H1 (cell line): ENCODE measurements at places on chromosomes 11 and 22.

DNA sequence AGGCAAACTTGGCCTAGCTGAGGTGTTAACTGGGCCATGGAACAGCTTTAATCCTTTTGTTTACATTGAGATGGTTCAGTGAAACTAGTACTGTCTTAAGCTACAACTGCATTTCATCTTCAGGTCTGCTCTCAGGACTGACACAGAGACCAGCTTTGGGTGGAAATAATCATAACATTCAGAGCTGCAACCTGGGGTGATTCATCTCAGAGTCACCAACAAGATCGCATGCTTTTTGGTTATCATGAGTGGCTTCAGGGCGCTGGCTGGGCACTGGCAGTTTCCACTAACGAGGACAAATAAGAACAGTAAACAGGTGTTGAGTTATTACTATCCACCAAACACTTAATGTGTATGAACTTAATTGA lies 60.9 kb upstream of the PAX6 start:
- no peak for DNase-seq

GRCh38 chr11:76698321-76699043 lies 27.9 kb upstream of the LRRC32 start:
- DNase-seq, result peak; percentile 79

DNA sequence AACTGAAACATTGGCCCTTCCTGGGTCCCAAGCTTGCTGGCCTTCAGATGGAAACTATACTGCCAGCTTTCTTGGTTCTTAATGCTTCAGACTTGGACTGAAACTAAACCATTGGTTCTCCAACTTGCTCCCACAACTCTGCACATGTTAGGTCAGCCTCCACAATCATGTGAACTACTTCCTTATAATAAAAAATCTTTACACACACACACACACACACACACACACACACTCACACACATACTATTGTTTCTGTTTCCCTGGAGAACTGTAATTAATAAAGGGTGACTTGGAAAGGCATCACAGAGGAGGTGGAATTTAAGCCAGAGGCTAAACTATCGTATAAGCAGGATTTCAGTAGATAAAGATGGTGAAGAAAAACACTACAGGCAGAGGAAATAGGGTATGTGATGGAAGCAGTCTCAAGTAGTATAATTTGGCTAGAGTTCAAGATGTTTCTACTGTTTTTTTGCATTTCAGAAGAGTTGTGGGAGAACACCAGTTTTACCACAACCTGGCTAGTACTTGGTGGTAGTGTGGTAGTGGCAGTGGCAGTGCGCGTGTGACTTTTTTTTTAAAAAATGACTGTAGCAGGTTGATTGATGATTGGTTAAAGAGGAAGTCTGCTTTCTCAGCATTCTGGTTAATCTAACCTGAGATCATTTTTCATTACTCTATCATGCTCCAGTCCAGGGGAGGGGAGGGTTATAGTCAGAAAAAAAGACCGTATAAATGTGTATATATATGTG lies 70.1 kb downstream of the PDE3B start:
- DNase-seq, result no peak

DNA sequence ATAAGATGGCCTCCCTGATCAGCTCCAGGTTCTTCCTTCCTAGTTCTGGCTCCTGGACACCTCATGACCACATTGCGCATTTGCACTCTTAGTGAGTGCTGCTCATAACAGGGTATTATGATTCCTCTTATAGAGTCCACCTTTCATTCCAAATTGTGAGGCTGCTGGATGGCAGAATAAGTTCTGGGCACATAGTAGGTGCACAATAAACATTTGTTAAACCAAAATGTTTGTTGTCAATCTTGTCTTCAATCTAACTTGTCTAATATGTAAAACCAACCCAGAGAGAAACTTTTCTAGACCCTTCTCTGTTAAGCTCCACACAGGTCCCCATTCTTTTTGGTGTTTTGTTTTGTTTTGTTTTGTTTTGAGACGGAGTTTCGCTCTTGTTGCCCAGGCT lies 22.6 kb upstream of the ZBTB16 start:
- no peak for DNase-seq

- no peak for DNase-seq
Observed at GRCh38 chr11:36165621-36166397, 123.4 kb downstream of the COMMD9 start.

- DNase-seq, result no peak
Observed at GRCh38 chr11:103202048-103202651, 92.9 kb downstream of the DYNC2H1 start.

DNA sequence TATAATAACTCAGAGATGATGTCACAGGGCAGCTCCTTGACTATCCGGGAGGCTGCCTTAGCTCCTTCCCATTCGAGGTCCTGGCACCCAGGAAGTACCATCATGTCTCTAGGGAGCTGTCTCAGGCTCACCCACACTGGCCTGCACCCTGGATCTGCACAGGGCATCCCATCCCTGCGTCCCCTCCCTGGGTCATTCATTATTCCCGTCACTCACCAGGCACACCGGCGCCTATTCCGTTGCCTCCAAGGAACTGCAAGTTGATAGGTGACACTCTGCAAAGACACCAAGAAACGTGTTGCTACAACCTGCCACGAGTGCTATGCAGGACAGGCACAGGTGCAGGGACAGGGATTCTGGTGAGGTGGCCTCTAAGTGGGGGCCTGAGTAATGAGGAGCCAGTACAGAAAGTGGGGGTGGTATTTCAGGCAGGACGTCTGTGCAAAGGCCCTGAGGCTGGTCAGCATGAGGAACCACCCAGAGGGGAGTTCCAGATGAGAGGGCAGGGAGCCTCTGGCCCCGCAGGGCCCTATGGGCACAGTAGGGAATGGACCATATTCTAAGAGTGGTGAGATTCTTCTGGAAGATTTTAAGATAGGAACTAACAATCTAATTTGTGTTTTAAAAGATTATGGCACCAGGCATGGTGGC lies 71.6 kb upstream of the SHANK2 start:
- DNase-seq, result no peak

- DNase-seq, result no peak
Observed at GRCh38 chr22:45572444-45572843, 69.8 kb downstream of the FBLN1 start.

DNA sequence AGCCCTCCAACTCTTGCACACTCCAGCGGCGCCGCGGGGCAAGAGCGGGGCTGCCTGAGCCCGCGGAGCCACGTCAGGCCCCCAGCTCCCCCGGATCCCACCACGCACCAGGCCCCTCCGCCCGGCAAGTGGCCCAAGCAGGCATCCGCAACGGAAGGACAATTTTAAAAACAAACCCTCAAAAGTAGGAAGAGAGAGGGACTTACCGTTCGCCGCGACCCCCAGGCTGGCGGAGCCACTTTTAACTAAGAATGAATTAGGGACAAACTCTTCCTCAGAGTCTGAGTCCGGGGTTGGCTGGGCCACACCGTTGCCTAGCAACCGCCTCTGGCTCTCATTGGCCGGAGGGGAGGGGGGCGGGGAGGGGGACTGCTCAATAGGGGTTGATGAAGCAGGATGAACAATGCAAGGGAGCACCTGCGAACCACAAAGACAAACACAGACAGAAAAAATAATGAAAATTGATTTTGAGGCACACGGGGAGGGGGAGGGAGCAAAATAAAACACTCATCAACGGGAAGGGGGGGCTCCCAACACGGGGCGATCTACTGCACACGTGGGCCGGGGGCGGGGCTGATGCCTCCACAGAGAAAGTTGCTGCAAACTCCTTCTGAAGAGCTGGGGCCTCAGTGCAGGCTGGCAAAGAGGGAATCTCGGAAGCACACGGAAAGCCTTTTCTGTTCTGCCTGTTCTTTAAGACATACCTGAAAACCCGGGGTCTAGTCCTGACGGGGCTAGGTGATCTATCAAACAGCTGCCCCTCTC lies 387.5 kb upstream of the NARS2 start:
- peak; percentile 71 for DNase-seq

DNA sequence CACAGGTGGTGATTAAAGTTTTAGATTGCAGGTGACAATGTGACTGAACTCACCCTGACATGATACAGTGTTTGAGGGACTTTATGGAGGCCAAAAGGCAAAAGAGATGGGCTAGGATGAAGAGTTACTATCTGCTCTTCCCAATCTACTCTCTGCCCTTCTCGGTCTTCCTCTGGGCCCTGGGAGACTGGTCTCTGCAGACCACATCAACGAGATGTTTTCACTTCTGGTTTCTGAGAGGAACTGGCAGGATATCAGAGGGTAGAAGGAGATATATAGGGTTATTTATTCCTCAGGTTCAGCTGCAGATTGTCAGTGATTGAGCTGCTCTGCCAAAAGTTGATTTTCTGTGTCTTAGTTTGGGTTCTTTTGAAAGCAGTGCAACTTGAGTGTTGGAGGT lies 32.4 kb upstream of the CD44 start:
- no peak for DNase-seq

DNA sequence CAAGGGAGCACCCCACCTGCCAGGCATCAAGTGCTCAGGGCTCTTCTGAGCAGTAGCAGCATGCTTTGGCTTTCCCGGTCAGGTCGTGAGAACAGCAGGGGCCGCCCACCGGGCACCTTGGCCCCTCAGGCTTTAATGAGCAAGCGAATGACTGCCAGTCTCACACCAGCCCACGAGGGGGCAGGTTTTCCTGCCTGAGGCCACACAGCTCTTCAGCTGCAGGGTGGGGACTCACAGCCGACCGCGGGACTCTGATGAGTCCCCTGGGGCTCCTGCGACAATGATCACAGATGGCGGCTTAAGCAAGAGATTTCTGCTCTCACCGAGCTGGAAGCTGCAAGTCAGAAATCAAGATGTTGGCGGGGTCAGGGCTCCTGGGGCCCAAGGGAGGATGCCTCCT lies 14.3 kb upstream of the FGF19 start:
- DNase-seq, result peak; percentile 77

DNA sequence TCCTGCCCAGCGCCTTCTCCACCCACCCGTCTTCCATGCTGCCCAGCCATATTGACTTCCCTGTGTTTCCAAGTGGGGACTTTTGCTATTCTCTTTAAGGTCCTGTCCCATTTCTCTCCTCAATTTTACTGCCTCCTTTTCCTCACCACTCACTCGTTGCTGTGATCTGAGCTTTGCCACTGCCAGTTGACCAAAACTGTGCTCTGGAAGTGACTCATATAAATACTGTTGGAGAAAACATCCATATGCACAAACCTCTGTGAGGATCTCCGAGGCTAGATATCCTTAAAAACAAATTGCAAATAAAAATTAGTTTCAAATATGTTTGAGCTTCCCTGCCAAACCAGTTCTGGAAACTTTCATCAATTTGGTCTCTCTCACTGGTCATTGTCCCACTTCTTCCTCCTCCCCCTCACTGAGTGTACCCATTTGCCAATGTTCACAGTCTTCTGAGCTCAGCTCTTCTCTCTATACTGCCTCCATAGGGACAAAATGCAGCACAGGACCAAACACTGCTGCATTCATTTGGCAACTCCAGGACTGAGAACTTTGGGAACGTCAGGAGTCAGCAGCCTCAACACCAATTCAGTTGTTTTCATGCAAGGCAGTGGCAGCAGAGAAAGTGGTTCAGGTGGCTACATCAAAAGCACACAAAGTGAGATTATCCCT lies 34.0 kb upstream of the MMP13 start:
- DNase-seq, result no peak

DNA sequence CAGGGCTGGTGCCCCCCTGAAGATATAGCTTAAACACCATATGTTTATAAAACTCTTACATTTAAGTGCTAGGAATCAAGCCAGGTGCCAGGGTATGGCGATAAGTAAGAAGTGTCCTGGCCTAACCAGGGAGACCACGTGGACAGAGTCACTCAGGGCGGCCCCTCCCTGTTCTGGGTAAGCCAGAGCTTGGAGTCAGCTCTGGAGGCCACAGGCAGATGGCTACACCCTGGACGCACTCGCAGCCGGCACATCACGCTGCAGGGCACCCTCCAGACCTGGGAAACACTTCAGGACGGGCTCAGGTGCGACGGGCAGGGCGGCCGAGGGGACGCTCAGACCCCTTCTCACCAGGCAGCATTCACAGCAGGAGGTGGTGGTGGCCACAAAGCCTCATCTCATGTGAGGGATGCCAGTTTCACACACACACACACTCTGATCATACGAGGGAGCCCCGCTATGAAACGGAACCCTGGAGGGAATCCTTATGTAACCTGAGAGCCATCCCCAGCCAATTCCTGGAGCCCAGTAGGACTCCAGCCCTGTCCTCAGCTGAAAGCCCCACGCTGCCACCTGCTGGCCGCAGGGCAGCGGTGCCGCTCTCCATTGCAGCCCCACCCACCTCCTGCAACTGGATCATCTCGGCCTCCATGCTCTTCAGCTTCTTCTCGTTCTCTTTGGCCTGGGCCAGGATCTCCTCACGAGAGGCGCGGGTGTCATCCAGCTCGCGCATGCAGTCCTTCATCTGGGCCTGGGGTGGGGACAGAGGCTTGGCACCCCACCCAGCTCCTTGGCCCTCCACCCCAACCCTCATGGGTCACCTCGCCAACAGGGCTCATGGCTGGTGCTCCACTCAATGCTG lies 33.4 kb downstream of the APOL1 start:
- peak; percentile 44 for DNase-seq

- no peak for DNase-seq
Observed at GRCh38 chr11:35308157-35308556, 111.2 kb downstream of the SLC1A2 start.

DNA sequence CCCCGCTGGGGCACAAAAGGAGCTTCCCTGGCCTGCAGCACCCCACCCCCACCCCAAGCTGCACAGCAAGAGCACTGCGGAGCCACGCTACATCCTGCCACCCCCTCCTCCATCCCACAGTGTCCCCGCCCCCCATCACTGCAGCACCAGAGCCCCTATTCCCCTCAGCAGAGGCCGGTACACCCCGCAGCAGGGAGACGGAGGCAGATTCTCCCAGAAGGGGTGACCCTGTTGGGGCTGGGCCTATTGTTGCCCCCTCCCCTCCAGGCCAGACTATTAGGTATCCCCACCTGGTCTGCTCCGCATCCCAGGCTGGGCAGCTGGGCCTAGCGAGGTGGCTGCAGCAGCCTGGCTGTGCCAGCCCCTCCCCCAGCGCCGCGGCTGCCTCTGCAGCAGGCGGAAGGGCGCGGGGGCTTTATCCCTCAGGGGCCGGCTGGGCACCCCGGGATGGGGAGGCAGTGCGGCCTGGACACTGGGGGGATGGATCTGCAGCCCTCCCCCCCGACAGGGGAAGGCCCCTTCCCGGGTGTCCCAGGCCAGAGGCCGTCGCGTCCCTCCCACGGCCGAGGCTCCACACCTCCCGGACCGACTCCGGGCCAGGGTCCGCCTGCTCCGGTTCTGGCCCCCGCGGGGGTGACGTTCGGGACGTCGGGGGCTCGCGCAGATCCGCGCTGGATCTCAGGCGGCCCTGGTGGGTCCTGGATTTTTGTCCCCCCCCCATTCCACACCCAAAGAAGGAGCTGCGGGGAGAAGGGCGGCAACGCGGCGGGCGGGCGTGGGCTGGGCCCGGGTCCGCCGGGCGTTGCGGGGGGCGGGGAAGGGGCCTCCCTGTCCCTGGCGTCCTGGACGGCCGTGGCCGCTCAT lies 943 bp downstream of the DUSP8 start:
- DNase-seq, result no peak

- no peak for DNase-seq
Observed at GRCh38 chr11:120666121-120666639, 154.6 kb downstream of the GRIK4 start.

- peak; percentile 71 for DNase-seq
Observed at GRCh38 chr11:60950933-60951605, 907 bp downstream of the SLC15A3 start.
